Left ventricle myocardium inferior (tissue), 1 donor: ENCODE measurements at places on chromosomes 1 and 21.
A peak's percentile ranks its signal among the peaks of the same experiment; 100 is the strongest.

DNA sequence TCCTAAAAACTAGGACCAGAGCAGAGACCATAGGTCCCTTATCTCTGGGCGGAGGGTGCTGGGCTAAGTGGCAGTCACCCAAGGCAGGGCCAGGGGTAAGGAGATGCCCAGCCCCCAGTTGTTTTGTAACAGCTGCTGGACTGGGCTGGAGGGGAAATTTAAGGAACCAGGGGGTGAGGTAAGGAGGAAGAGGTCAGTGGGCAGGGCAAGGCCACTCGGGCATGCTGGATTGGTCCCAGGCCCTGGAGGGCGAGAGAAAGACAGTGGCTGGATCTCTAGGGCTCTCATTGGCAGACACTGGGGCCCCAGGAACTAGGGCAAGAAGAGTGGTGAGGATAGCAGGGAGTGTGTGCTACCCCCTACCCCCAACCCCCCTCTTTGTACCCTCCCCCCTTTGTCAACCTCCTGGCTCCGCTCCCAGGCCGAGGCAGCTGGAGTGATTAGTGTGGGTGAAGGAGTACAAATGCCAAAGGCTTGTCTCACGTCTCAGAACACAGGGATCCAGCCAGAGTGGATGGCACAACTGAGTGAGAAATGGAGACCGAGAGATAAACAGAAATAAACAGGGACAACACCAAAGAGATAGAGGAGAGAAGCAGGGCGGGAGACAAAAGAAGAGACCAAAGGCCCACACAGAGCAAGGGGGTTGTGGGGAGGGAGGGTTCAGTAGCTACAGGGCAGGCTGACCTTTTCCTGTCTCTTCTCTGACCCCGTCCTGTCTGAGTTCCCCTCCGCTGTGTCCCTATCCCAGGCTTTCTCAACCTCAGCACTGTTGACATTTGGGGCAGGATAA, 20.5 kb upstream of the THRAP3 start:
- DNase-seq = peak; percentile 67

- DNase-seq = no peak
Observed at GRCh38 chr1:93967306-93967705, 58.1 kb upstream of the GCLM start.

- DNase-seq = no peak
Observed at GRCh38 chr1:97947695-97948094, 26.9 kb upstream of the DPYD start.

DNA sequence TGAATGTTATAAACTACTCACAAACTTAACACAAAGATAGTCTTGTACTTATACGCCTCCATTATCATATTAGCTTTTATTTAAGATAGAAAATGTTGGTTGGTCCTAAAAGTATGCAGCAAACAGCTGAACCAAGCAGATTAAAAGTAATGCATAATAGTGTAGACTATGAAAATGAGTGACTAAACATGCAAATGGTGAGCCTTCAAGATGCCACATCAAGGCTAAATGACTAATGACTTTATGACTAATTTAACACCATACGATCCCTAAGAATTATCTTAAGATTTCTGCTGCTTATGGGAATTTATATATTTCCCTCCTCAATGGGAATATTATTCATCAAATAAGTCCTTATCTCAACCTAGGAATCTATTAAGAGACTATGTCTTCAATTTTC, 4.6 kb downstream of the GPATCH2 start:
- DNase-seq = no peak

DNA sequence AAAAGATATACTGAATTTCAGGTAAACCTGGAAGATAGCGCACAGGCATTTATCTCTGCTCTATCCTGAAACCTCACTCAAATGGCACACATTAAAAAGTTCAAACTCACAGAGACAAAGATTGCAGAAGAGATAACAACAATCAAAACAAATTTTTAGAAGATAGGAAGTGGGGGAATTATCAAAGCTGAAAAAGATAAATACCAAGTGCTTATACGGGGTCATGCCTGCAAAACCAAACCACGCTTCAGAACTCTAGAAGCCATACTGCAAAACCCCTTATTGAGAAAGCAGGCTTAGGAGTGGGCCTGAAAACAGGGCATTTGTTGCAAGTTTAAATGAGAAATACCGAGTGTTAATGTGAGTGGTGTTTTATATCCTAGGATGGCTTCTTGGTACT, 76.8 kb downstream of the BARHL2 start:
- no peak for DNase-seq

DNA sequence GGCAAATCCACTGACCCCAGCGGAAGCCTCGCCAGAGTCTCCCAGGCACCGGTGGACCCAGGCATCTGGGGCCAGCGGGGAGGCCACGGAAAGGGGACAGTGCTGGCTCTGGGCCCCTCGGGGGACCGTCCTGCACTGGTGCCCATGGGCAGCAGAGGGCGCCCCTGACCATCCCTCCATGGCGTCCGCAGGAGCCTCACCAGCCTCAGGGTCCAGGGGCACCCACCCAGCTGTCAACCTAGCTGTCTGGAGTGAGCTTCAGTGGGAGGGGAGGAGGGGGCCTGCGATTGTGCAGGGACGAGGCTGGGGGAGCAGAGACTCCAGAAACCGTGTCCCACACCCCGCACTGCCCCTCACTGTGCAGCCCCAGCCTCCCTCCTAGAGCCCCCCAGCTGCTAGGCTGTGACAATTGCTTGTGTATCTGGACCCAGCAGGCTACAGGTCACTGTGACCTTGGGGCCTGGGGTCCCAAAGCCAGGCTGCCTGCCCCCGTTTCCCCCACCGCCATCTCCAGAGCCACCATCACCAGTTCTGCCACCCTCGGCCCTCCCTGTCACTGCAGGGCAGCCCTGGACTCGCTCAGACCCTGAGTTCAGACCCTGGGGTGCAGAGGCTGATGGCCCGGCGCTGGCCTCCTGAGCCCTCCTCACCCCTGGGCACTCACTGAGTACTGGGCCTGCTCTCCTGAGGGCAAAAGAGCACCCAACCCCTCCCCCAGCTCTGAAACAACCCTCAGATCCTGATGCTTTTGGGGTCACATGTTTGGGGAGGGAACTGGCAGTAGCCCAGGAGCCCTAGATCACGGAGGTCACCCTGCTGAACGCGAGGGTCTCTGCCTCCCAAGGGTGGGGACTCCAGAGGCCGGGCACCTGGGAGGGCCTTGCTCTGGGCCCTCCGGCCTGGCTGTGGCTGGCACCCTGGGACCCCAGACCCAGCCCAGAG, 10.6 kb upstream of the COL6A1 start:
- peak; percentile 76 for DNase-seq

GRCh38 chr21:30227633-30228404, 11.9 kb upstream of the CLDN8 start:
- no peak for DNase-seq

DNA sequence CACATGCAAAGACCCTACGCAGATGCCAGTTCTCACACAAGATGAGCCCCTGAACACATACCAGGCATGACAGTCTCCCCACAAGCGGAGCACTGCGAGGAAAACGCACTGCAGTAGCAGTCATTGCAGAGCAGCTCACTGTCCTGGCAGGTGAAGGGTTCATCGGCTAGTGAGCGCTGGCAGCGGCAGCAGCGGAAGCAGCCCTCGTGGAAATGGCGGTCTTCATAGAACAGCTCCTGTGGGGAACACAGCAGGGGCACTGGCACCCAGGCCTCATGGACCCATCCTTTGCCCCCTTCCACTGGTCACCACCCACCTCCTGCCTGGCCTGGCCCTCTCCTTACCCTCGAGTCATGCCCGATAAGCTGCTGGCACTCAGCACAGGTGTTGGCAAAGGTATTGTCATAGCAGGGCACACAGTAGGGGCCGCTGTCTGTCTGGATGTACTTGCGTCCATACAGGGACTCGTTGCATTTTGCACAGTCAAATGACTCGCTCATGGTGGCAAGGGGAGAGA, 6.3 kb downstream of the FHL3 start:
- DNase-seq = no peak

DNA sequence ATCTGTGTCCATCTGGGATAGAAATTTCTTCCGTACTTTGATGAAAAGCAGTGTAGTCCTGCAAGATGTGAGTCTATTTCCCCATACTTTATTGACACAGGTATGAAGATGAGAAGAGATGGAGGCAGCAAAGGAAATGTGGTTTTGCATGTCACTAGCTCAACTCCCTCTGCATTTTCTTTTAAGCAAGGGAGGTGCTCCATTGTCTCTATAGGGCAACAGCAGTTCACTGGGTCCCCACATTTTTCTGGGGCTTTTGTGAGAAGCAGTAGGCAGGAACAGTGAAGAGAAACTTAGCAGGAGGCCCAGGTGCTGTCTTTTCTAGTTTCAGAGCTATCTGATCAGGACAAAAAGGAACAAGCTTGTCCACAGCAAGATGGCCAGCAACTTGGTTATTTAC, 37.1 kb downstream of the C21orf91 start:
- DNase-seq = no peak

DNA sequence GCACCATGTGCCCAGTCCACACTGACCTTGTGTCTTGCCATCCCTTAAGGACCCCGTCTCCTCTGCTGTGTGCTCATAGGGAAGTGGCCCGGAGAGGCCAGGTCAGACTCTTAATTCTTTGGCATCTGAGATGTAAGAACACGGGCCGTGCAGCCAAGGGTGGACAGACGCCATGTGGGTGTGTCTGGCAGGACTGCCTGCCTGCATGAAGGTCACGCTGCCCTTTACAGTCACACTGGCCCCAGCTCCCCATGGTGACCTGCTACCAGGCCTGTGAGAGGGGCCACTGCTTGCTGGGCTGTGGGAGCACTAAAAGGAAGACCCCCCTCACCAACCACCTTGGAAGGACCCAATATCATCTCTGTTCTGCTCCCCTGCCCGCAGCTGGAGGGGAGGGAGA, 17.7 kb downstream of the DHRS3 start:
- DNase-seq = peak; percentile 84

DNA sequence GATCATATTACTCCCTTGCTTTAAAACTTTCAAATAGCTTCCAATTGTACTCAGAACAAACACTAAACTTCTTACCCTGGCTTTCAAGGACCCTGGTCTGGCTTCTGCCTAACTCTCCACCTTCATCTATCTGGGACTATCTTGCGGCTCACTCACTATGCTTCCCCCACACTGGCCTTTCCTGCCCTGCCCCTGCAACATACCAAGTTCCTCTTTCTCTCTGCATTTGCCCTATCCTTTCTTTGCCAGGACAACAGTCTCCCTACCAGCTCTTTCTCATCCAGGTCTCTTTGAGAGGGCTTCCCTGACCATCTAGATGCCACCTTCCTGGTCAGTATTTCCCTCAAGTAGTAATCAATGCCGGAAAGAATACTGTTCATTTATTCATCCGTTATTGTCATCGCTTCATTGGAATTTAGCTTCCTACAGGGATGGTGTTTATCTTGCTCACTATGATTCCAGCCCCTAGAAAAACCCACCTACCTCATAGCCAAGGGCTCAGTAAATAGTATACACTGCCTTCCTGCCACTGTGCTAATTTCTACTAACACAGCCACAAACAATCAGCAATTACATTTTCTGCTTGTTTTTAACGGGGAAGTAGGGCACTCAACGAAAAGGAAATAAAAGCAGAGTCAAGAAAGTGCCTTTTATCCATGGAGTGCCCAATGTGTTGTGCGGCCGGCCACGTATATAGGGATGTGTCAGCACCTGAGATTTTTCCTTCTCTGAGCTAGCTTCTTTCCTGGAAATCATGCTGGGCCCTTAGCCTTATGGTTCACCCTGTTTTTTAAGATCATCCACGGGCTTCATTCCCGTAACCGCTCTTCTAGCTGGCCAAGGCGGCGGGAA, 521 bp upstream of the CDC7 start:
- no peak for DNase-seq

DNA sequence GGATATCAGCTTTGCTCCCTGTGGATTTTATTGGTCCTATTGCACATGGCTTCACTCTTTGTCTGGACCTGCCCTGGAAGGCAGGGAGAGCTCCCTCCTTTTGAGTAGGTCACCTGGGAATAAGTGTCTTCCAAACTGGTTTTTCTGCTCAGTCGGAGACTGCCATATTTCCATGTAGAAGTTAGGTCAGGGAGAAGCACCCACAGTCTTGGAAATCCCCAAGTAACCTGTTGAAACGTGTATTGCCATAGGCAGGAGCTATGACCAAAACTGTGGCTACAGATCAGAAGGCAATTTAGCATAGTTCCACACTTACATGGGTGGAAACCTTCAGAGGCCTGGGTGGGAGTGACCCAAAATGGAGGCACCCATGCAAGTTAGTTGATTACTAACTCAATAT, 3.5 kb upstream of the GNG12 start:
- no peak for DNase-seq

GRCh38 chr1:11984576-11984975, 4.3 kb downstream of the MFN2 start:
- DNase-seq = no peak

GRCh38 chr1:227317523-227318015, 723 bp downstream of the CDC42BPA start:
- DNase-seq = peak; percentile 29

- DNase-seq = no peak
Observed at GRCh38 chr1:40838045-40838979, 23.9 kb downstream of the CITED4 start.

DNA sequence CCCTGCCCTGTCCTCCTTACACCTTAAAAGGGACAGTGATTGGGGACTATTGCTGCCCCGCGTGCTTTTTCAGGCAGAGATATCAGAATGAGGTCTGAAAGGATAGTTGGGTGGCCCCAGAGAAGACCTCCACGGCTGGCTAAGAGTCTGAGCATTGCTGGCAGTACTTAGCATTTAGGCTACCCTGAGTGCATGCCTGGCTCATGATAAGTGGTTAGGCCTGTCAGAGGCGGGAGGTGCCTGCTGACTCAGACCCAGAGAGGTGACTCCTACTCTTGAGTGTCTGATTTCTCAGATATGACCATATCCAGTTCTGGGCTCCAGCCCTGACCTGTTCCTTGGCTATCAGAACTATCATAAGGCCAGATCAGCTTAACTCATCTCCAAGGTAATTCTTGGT, 213.7 kb downstream of the PBX1 start:
- peak; percentile 53 for DNase-seq

DNA sequence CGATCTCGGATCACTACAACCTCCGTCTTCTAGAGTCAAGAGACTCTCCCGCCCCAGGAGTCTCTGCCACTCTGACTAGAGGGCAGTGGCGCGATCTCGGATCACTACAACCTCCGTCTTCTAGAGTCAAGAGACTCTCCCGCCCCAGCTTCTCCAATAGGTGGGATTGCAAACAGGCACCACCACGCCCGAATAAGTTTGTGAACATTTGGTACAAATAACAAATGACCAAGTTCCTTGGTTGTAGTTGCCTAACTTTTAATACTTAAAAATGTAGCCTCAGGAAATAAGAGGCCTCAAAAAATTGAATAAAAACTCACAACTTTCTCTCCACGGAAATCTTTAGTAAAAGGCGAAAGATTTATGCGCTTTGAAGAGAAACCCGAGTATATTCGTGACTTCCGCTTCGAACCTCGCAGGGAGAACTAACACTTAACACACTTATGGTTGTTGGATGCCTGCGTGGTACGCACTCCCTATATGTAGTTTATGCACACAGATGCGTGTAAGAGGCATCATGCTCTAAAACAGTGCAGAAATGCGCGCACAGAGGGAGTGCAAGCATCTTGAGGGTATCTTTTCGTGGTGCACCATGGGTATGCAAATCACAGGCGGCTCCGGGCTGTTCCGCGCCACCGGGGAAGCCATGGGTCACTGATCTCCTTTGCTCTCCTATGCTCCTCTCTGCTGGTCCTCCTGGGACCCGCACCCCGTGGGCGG, 11.4 kb downstream of the BTBD19 start:
- DNase-seq = peak; percentile 79

- no peak for DNase-seq
Observed at GRCh38 chr1:204338360-204338759, 21.4 kb downstream of the PLEKHA6 start.
